Dorsolateral prefrontal cortex (tissue), 122 donors: ENCODE measurements at places on chromosomes 3 and 15.
A peak's percentile ranks its signal among the peaks of the same experiment; 100 is the strongest.

DNA sequence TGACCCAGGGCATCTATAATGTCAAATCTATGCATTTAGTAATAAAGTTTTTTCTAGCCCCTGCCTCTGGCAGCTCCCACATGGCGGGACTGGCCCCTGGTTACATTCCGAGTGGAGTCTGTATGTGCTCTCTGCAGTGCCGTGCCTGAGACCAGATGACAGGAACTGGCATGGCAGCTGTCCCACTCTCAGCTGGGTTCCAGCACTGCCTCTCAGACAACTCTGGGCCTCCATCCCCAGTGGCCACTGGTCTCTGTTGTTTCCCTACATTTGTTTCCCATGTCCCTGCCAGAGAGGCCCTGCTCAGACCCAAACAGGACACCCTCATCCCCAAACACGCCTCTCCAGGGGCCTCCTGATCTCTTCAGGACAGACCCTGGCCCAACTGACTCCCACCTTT, 109.3 kb downstream of the OCA2 start:
- peak; percentile 30 for DNase-seq

GRCh38 chr15:83980637-83981036, 254.9 kb upstream of the GOLGA6L4 start:
- DNase-seq, result no peak

GRCh38 chr3:36701249-36701572, 63.1 kb downstream of the DCLK3 start:
- no peak for DNase-seq

- DNase-seq, result no peak
Measured at GRCh38 chr15:45126535-45127158, 3.0 kb downstream of the DUOXA1 start.

GRCh38 chr3:179164857-179165256, 16.7 kb downstream of the PIK3CA start:
- DNase-seq, result no peak

DNA sequence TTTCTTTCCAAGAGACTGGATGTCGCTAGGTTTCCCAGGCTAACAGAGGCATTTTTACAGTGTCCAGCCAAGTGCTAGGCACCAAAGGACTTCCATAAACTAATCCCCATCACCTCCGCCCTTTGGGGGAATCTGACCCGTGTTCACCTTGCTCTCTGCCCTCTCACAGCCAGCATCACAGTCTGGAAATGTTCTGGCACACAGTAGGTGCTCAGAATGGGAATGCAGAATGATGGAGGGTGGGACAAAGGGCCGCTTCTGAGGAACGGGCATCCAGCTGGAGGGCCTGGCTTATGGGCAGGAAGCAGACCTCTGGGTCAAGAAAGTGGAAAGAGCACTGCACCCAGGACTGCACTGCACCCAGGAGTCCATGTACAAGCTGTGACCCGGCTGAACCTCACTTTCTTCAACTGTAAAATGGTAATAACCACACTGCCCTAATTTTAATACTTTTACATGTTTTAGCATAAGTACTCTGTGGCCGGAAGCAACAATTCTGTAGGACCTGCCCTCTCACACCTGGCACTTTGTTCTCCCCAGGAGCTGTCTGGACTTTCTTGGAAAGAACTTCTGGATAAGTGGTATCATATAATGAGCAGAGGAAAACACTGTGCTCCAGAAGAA, 901 bp upstream of the NMB start:
- DNase-seq, result no peak

DNA sequence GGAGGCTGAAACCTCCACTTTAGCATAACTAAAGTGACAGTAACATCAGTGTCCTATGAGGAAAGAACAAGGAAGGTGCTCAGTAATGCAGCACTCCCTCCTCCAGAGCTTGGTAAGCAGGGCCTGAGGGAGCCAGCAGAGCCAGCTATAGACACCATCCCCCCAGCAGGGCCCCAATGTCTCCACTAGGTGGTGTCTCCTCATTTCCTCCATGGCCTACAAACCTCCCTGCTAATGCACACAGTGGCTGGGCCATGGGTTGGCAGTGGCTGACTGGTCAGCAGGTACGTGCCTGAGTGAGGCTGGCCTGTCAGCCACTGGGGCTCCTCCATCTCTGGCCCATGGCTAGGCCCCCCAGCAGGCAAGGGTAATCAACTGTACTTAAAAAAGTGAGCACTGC, 13.6 kb downstream of the MRPS25 start:
- DNase-seq, result no peak

GRCh38 chr15:39300451-39301153, 280.3 kb upstream of the THBS1 start:
- no peak for DNase-seq

DNA sequence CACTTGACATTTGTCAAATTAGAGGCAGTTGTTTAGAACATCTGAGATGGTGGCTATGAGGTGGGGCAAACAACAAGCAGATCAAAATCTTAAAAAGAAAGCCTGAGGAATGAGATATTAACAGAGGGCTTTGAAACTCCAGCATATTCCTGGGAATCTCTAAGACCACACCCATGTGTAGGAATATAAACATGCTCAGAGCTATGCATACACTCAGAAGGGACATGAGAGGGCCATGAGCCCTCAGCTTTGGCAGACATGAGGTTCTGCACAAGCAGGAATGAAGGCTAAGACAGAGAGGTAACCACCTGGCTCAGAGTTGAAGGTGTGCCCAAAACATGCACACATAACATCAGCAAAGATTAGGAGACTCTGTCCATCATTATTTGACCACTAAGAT, 37.9 kb downstream of the ATP10A start:
- no peak for DNase-seq

- DNase-seq, result no peak
Measured at GRCh38 chr3:184783319-184783718, 28.6 kb upstream of the VPS8 start.

DNA sequence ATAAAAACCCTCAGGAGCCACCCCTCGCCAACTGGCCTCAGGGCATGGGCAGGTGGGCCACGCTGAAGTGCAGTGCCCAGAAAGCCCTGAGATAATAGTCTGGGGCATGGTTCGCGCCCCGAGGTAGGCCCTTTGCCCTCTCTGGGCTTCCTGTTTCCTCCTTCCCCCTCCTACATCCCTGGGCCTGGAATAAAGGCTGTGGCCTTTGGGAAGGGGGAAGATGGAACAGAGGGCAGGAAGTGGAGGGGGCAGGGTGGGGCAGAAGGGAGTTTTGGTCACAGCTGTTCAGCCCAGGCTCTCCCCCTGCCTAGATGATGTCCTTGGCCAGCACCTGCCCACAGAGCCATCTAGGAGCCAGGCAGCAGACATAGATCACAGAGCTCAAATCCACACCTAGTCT, 11.3 kb downstream of the CSRNP1 start:
- no peak for DNase-seq

DNA sequence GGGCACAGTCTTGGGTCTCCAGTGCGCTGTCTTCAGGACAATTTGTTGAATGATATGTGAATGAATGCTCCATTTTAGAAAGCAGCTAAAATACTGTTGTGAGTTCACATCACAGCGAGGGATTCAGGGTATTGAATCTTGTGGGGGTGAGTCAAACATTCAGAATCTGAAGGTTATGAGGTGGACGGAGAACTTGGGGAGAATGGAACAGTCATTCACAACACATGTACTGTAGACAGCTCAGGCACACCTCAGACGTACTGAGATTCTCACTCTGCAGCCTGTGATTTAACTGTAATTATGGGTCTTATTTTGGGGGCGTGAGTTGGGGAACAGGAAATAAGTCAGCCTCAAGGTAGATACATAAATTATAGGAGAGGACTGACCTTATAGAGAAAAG, 13.9 kb downstream of the CRYBG3 start:
- DNase-seq, result no peak

DNA sequence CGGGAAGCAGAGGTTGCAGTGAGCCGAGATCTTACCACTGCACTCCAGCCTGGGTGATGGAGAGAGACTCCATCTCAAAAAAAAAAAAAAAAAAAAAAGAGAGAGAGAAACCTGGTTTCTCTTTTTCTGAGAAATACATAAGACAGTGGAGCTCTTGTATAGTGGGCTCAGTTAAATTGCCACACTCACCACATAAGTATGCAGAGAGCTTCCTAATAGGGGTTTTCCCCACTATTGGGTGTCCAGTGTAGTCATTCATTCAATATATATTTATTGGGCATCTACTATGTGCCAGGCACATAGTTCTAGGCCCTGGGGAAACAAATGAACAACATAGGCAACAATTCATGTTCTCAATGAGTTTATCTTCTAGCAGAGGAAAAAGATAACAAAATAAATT, 48.9 kb upstream of the FMN1 start:
- DNase-seq, result no peak

GRCh38 chr3:107394502-107394901, 17.3 kb downstream of the CCDC54 start:
- no peak for DNase-seq

DNA sequence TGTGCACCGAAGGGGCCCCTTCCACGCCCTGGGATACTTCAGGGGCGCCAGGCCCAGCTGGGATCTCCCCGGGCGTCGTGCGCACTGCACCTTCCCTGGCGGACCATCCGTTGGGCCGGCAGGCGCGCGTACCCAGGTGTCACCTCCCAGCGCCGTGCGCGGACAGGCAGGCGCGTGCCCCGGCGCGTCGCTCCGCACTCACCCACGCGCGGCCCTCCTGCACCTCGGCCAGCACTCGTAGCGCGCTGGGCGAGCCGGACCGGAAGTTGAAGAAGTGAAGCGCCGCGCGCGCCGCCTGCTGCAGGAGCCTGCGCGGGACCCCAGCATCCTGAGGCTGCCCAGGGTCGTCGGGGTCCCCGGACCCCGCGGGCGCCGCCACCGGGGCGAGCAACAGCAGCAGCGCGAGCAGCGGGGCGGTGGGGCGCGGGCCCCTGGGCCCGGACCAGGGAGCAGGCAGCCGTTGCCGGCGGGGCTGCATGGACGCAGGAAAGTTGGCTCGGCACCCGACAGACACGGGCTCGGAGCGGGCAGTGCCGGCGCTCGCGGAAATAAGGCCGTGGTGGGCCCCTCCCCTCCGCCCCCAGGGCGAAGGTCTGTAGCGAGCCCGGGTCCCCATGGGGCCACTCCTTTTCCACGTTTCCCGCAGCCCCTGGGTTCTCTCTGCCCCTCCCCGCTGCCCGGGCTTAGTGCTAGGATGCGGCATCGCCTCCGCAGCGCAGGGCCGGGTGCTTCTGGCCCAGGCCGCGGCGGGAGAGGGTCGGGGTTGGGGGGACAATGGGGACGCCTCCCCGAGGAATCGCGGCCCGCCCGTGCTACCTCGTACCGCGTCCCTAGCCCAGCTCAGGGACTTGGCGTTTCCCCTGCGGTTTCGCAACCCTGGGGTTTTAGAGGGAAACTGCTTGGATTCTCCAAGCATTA, at the start of gene RARRES1:
TSS of gene RARRES1 (minus strand) at position 520 of the 918 bp plus-strand sequence. CDS start at position 478, 42 bp downstream.
- peak; percentile 33 for DNase-seq

DNA sequence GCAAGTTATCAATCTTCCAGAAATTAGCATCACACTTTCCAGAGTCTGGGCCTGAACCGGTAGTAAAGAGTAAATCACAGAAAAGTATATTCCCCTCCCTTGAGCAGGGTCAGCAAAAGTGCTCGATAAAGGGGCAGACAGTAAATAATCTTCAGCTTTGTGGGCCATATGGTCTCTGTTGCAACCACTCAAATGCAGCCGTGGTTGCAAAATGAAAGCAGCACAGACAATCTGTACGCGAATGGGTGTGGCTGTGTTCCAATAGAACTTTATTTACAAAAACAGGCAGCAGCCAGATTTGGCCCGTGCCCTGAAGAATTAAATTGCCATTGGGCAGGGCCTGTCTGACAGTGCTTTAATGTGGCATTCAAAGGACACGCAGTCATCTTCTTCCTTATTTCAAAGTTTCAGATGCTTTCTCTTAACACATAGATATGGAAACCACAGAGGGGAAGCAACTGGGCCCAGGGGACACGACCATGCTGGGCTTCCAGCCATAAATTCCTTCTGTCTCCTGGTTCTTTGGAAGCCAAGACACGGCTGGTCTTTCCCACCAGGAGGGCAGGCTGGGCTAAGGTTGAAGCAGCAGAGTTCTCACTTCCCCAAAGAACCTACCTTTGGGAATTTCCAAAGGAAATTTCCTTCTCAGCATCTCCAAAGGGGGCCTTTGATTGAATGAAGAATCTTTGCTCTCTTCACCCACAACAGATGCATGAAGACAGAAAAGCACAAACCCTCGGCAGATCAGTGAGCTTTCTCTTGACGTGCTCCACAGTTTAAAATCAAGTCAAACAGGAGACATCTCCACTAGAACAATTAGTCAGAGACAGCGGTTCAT, 489.8 kb upstream of the PROK2 start:
- peak; percentile 38 for DNase-seq

- DNase-seq, result no peak
Measured at GRCh38 chr3:64213962-64214379, 11.3 kb downstream of the PRICKLE2 start.

DNA sequence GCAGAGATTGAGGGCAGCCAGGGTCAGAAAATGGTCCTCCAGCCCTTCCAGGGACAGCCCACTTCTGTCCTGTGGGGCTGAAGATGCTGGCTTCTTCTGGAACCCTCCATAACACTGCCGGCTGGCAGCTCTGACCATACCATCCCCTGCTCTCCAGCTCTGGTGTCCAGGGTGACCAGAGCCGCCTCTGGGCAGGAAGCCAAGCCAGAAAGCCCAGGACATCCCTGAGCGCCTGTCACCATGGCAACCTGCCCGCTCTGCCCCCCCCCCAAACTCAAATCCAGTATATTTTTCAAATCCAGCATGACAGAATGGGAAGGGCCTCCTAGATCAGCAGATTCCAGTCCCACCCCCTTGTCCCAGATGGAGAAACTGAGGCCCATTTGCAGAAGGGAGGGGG, 420 bp upstream of the TMIE start:
- DNase-seq, result no peak

GRCh38 chr3:139032326-139033002, 11.7 kb upstream of the PRR23B start:
- no peak for DNase-seq

DNA sequence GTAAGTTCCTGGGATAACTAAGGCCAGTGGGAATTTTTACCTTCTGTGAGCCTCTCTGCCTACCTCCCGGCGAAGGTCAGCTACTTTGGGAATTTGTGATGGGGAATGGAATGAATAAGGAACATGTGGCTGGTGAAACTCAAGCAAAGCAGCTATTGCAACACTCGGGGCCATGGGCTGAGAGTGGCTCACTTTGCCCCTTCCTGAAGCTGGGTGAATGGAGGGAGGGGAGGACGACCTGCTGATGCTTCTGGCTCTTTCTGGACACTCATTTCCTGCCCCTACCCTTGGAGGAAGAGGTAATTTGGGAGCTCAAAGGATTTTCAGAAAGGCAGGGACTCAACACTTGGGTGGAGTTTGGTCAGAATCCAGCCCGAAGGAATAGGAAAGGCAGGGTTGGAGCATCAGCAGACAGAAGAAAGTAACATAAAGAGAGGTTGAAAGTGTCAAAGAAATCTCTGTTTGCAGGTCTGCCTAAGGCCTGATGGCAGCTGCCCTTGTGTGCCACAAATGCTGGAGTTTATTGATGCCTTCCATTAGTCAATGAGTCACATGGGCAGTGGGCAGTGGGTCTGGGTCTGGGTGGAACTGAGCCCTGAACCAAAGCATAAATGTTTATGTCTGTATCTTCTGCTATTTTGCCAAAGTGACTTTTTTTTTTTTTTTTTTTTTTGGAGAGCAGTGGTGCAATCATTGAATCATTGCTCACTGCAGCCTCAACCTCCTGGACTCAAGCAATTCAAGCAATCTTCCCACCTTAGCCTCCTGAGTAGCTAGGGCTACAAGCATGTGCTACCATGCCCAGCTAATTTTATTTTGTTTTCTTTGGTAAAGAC, 12.4 kb downstream of the LAMP3 start:
- DNase-seq, result no peak
